ENCODE measurements at places on chromosomes 7 and 10. TPM values are rescaled to one million over a fixed set of nuclear protein-coding genes. Genes with fewer than 3 reads are reported as not detected.

Gene PSPH
- 162 TPM for total RNA-seq

Gene DEPP1
- 0.26 TPM for total RNA-seq

- DNase-seq, result no peak
These were observed 93.5 kb upstream of the LANCL2 start for GRCh38 chr7:55271661-55272060.

GRCh38 chr10:31272841-31273240 lies 46.2 kb upstream of the ZEB1 start:
- DNase-seq, result no peak

DNA sequence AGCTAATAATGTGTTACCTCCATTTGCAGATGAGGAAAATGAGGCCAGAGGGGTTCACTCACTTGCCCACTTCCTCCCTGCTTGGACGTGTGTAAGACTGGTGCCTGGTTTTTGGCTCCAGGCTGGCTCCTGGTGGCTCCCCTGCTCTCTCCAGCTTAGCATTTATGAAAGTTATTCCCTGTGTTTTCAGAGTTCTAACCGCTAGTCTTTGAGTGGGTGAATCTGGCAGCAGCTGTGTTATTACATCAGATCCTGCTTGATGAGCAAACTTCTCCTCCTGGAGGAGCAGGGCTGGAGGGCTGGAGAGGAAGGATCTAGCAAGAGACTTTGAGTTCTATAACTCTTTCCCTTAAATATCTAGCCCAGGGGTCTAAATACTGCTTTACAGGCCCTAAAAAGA lies 80.9 kb upstream of the AGBL3 start:
- peak; percentile 65 for DNase-seq

DNA sequence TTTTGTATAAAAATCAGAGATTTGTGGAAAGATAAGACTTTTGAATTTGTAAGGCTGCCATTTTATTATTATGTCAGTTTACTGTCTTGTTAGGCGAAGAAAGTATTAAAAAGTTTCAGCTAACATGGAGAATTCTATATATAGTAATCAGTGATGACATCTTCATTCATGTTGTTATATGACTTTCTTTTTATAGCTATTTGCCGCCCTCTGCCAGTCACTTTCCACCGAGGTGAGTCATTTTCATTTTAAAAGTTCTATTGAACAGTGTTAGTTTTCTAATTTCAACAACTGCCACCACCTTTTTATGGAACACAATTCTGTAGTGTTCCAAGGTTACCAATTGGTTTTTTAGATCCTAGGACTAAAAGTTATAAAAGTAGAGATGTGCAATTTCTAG lies 11.8 kb downstream of the CUTC start:
- no peak for DNase-seq

- DNase-seq, result peak; percentile 80
These were observed 101.4 kb downstream of the SEMA3E start for GRCh38 chr7:83547526-83547925.

GRCh38 chr7:107948645-107949442 lies 54.1 kb downstream of the LAMB1 start:
- DNase-seq, result peak; percentile 88
